ENCODE measurements at places on chromosomes 7 and 10. TPM values are rescaled to one million over a fixed set of nuclear protein-coding genes. Genes with fewer than 3 reads are reported as not detected.

The GALNT17 gene
- total RNA-seq = not detected

The NPC1L1 gene
- total RNA-seq = not detected

The GCK gene
- not detected for total RNA-seq

DNA sequence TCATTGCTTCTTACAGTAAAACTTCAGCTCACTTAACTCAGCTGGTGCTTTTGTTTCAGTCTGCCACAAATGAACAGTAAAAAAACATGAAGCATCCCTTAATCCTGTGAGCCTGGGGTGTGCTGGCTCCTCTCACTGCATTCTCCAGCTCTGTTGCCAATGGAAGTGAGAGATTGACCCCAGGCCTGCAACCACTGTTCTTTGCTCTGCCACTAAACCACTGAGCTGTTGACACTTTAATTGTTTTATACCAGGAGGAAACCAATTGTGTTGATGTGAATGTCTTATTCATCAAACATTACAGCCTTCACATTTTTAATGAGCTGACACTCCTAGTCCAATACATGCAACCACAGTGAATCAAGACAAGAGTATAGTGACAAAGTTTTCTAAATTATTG, 69.4 kb upstream of the FZD1 start:
- DNase-seq = no peak

GRCh38 chr7:130386876-130387275, 6.6 kb downstream of the CPA1 start:
- no peak for DNase-seq

DNA sequence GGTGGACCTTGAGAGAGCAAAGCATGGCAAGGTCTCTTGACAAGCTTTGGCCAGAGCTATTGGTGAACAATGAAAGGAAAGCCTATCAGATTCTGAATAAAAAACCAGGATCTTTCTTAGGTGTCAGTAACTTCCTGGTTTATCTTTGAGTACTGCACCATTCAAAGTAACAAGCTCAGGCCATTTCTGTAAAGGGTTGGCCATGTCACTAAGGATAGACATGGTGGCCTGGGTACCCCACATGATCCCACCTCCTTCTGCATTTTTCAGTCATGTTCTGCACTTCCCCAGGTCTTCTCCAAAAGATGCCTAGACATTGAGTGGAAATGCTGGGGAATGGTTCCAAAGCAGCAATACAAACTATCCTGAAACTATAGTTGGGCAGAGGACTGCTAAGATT, 242.0 kb downstream of the ARHGAP12 start:
- DNase-seq = no peak

DNA sequence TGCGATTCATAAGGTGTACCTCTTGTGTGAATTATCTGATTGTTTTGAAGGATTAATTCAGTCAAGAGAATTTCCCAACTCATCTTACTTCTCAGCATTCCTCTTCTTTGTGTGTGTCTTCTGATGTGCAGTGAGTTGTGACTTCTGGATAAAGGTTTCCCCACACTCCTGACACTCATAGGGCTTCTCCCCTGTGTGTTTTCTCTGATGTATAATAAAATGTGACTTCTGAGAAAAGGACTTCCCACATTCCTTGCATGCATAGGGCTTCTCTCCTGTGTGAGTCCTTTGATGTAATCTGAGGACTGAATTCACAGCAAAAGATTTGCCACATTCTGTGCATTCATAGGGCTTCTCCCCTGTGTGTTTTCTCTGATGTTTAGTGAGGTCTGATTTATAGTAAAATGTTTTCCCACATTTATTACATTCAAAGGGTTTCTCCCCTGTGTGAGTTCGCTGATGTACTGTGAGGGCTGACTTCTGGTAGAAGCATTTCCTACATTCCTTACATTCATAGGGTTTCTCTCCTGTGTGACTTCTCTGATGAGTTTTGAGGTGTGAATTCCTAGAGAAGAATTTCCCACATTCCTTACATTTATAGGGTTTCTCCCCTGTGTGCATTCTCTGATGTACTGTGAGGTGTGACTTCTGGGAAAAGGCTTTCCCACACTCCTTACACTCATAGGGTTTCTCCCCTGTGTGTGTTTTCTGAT, 24.2 kb downstream of the ZNF25 start:
- no peak for DNase-seq
